Activated T-cell treated with anti-CD3 and anti-CD28 coated beads, Interleukin-2, amount 50 U/mL, for 24 hours (primary cell): ENCODE measurements at places on chromosomes 5 and 9.

GRCh38 chr5:42985129-42986037 lies 54.7 kb downstream of the ANXA2R start:
- DNase-seq: no peak

DNA sequence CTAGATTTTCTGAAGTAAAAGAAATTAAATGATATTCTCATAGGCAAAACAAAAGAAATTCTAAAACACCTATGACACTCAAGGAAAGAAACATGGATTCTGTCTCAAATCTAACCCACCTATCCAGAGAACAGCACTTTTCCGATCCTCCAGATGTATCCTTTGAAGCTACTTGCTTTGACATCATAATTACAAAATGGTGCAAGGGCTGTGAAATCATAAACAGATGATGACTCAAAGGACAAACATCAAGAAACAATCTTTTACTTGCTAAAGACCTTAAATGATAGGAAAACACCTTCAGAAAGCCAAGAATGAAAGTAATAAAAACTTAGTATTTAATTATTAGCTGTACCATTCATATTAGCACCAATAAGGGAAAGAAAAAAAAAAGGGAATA lies 202.6 kb downstream of the DENND1A start:
- DNase-seq: no peak

- DNase-seq: no peak
These were observed 25.7 kb downstream of the CEP120 start for GRCh38 chr5:123397538-123397937.

DNA sequence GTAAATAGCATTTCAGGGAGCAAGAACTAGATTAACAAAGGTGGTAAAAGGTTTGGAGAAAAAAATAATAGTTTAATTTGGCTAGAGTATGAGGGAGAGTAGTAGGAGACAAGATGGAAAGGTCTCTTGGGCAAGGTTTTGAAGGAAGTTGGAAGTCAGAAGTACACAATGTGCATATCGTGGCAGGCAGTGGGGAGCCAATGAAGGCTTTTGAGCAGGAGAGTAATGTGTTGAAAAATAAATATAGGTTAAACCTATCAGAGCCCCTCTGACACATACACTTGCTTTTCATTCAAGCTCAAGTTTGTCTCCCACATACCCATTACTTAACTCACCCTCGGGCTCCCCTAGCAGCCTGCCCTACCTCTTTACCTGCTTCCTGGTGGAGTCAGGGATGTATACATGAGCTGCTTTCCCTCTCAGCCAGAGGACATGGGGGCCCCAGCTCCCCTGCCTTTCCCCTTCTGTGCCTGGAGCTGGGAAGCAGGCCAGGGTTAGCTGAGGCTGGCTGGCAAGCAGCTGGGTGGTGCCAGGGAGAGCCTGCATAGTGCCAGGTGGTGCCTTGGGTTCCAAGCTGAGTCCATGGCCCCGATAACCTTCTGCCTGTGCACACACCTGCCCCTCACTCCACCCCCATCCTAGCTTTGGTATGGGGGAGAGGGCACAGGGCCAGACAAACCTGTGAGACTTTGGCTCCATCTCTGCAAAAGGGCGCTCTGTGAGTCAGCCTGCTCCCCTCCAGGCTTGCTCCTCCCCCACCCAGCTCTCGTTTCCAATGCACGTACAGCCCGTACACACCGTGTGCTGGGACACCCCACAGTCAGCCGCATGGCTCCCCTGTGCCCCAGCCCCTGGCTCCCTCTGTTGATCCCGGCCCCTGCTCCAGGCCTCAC lies at the start of gene CA9:
Gene CA9, plus strand, starts transcription at position 797 of the 893 bp plus-strand sequence. Its CDS starts 32 bp downstream, at position 829.
- no peak for DNase-seq

DNA sequence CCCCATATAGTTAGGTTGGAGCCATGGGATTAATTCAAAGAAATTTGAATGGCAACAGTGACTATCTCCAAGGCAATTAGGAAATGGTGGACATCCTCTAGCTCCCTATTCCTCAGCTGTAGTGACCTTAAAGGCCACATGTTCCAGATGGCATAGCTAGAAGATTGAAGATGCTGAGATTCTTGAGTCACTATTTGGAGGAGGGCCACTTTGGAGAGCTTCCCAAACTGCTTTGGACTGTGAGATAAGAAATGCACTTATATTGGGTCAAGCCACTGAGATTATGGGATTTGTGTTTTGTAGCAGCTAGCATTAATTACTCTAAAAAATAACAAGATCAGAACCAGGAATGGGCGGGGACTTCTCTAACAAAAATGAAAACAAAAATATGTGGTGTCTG lies 636.2 kb upstream of the CCNG1 start:
- DNase-seq: no peak

DNA sequence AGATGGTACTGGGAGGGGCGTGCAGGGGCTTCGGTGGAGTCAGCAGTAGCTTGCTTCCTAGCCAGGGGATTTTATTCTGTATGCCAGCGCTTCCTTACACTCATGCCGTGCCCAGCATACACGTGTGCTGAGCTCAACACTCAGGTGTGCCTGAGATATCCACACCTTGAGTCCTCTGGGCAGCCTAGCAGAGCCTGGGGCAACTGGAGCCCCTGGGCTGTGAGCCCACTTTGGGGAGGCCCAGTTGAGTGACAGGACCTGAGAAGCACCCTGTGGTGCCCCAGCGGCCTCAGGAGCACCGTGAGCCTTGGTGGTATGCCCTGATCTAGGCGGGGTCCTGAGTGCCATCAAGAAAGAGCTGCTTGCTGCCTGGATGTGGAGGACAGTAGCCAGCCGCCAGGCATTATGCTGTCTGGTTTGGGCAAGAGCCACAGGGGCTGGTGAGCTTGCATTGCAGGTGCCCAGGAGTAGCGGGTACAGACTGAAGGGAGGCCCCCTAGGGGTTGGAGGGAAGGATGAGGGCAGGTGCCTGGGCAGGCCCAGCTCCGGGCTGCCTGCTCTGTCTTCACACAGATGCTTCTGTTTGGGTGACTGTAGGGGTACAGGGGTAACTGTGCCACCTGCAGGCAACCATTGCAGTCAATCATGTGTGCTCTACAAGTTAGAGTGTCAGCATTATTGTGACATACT lies 42.9 kb downstream of the BNIP1 start:
- no peak for DNase-seq

DNA sequence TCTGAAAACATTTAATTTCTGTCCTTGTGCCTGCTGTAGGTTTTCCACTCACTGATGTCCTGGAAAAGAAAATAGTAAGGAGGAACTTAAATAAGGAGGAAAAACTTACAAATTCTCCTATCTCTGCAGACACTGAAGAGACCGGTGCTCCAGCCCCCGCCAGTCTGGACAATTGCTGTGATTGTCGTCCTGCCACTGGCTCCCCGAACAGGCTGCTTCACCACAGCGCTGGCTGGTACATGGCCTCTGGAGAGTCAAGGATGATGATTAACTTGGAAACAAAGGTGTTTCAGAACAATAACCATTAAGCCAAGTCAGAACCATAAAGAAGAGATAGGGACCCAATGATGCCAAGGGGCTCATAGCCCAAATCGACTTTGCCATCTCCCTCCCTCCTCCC lies 7.3 kb downstream of the PLAC8L1 start:
- DNase-seq: no peak

GRCh38 chr5:61389609-61390008 lies 57.6 kb downstream of the ZSWIM6 start:
- DNase-seq: no peak

DNA sequence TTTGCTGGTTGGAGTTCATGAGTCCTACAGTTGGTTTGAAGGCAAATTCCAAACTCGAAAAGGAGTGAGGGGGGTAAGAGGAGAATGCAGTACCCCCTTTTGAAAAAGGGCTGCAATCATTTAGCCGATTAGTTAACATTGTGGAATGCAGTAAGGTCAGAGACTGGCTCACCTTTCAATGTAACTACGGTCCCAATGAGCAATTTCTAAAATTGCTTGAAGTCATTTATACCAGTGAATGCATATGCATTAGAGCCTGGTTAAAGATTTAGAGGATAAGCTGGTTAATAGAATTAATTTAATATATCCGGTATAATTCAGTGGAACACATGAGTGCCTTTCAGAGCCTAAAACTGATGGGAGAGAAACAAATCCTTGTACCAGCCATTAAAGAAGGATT lies 172.6 kb upstream of the PAPPA start:
- no peak for DNase-seq

- DNase-seq: no peak
These were observed 3.0 kb downstream of the NUDT2 start for GRCh38 chr9:34332076-34332964.

DNA sequence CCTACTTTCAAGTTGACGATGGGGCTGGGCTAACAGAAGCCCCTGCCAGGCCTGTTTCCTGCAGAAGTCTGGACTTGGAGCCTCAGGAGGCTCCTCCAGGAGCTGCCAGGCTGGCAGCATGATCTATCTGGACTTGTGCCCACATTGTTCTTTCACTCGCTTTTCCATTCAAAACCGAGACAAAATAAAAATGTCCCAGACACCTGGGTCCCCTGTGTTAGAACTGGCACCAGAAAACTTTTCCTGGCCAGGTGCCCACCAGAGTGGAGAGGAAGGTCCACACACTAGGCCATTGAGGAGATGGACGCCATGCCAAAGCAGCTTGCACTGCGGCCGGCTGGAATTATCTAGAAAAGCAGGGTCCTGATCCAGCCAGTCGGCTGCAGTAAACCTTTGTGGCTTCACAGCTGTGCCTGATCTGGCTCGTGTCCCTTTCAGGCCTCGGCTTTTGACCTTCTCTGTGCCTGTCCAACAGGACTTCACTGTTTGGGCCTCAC lies 78.2 kb downstream of the GCNT1 start:
- no peak for DNase-seq

- DNase-seq: no peak
These were observed 47.1 kb downstream of the UGCG start for GRCh38 chr9:111943746-111944145.

GRCh38 chr5:143693651-143694252 lies 118.2 kb upstream of the HMHB1 start:
- DNase-seq: no peak

- DNase-seq: no peak
These were observed 405.3 kb downstream of the TLE4 start for GRCh38 chr9:79977074-79977435.

DNA sequence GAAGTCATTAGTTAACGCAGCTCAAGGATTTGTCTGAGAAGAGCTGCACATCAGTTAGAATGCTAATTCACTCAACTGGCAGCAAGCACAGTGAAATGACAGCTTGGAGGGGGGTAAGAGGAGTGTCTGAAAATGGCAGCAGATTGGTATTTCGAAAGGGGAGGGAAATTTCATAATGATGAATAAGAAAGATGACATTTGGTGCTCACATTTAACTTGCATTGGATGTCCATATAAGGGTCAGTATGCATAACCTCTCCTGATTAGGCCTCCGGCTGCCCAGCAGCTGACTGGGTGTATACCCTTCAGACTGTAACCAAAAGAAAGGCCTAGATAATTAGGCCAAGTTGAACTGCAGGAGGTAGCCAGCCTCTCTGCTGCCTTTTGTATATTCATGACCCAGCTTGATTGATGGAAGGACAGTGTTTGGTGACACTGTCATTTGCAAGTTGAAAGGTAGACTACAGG lies 131.0 kb downstream of the PBX3 start:
- DNase-seq: no peak

DNA sequence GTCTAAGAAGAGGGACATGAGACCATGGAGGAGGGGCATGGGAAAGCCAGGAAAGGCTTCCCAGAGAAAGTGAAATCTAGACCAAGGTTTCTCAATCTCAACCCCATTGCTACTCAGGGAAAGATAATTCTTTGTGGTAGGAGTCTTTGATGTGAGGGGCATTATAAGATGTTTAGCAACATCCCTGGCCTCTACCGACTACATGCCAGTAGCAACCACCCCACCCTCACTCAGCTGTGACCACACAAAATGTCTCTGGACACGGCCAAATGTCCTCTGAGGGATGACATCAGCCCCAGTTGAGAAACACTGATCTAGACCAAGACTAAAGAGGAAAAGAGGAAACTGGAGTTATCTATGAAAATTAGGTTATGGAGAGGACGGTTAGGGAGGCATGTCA lies 298.5 kb upstream of the KIF2A start:
- no peak for DNase-seq

- DNase-seq: no peak
These were observed 39.1 kb downstream of the DENND4C start for GRCh38 chr9:19269582-19269981.

DNA sequence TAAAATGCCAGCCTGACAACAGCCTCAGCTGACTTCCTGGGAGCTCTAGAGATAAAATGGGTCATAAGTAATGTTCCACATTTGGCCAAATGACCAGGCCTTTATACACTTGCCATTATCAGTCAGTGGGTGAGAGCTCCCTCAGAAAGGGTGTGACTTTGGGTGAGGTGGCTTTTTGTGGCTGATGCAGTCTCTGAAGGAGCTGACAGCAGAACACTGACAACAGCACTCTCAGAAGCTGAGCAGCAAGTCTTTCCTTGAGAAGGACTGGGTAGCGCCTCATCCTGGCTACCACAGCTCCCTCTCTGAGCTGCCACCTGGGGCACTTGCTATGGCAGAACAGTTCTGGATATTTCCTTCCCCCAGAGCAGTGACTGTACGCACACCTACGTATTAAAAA lies 22.0 kb upstream of the GNAQ start:
- no peak for DNase-seq

- DNase-seq: no peak
These were observed at the start of gene PANK3 for GRCh38 chr5:168578538-168579487. TSS of gene PANK3 (minus strand) at chr5:168579368. CDS start at chr5:168579283, 85 bp downstream.

- no peak for DNase-seq
These were observed 54.7 kb upstream of the SNX2 start for GRCh38 chr5:122719991-122720746.

DNA sequence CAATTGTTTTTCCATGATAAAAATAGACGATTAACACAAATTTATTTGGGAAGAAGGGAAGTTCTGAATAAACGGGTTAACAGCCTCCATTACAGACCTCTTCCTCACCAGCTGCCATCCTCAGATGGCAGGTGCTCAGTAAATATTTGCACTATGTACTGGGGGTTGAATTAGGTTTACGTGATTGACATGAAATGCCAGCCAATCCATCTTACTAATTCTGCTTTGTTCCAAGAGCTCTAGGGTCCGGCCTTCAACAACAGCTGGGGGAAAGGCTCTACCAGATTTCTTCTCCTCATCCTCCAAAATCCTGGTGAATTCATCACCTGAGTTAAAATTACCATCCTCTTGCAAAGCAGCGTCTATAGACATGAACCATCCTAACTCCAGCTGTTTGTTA lies 104.6 kb downstream of the MTX3 start:
- no peak for DNase-seq

DNA sequence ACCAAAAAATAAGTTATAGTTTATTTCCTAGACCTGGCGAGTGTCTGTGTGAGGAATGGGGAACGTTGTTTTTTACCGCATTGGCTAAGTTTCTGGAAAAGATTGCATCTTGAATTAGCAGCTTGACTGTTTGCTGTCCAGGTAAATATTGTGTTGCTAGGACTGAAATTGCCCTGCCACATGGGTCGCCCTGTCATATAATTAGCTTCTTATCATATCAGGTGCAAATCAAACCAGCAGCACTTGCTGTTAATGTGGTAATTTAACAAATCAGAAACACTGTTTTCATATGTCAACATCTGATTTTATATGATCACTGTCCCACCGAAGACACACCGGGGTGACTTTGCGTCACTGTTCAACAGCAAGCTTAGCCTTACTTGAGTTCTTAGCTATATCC lies 63.7 kb upstream of the ZNF622 start:
- DNase-seq: no peak

GRCh38 chr5:85813146-85813545 lies 804.6 kb upstream of the COX7C start:
- DNase-seq: no peak

- no peak for DNase-seq
These were observed 193.7 kb downstream of the TLE4 start for GRCh38 chr9:79765466-79765865.
